Breast epithelium (tissue), 4 donors: ENCODE measurements at places on chromosomes 4 and X.

- DNase-seq: no peak
Observed at GRCh38 chrX:123994730-123995129, 33.2 kb downstream of the STAG2 start.

GRCh38 chr4:187562345-187562744, 433.2 kb upstream of the ZFP42 start:
- no peak for DNase-seq

DNA sequence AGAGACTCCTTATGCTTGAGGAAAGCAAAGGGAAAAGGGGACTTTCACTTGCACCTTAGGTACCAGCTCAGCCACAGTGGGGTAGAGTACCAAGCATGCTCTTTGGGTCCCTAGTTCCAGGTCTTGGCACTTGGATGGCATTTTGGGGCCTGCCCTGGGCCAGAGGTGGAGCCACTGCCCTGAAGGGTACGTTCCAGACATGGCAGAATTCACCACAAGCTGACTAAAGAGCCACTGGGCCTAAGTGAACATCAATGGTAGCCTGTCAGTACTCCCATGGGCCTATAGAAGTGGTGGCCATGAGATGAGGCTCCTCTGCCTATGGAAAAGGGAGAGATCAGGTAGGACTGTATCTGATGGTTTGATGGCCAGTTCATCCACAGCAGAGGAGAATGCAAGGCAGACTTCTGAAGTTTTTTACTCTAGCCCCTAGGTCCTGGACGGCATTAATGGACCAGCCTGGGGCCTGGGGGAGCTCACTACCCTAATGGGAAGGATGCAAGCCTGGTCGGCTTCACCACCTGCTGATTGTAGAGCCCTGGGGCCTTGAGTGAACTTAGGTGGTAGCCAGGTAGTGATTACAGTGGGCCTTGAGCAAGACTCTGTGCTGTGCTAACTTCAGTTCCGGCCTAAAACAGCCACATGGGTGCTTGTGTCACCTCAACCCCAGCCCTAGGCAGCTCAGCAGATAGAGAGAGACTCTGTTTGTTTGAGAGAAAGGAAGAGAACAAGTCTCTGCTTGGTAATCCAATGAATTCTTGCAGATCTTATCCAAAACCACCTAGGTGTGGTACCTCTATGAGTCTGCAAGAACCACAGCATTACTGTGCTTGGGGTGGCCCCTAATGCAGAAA, 19.8 kb upstream of the HSFX4 start:
- no peak for DNase-seq

GRCh38 chr4:19425146-19425545, 826.6 kb upstream of the SLIT2 start:
- no peak for DNase-seq

DNA sequence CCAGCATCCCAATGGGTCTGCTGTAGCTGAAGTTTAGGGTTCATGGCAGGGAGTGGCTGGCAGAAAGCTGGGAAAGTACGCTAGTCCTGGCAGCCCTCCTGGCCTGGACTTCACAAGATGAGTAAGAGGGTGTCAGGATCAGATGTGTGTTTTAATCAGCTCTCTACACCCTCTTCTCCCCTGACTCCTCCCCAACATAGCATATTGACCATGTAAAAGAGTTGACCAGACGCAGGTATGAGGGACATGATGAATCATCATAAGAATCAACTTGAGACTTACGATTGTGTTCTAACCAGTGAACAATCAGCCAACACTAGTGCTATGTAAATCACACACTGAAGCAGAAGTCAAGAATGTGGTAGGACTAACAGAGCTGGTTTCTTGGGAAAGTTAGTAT, 5.3 kb downstream of the SOWAHB start:
- no peak for DNase-seq

DNA sequence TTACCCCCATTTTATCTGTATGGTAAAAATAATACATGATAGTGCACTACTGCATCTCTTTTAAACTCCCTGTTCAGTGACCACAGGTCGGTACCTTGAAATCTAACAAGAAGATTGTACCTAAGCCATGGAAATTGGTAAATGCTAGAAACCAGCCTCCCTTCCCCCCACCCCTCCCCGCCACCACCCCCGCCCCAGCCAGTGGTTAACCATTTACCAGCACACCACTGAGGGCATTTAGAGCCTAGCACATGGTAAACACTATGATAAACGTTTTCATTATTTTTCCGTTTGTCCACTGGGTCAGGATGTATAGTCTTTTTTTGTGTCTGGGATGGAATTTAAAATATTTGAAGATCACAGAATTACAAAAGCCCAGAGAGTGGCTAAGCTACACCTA, 703 bp upstream of the FTSJ1 start:
- no peak for DNase-seq

GRCh38 chr4:103137446-103137827, 37.8 kb upstream of the BDH2 start:
- DNase-seq: no peak

DNA sequence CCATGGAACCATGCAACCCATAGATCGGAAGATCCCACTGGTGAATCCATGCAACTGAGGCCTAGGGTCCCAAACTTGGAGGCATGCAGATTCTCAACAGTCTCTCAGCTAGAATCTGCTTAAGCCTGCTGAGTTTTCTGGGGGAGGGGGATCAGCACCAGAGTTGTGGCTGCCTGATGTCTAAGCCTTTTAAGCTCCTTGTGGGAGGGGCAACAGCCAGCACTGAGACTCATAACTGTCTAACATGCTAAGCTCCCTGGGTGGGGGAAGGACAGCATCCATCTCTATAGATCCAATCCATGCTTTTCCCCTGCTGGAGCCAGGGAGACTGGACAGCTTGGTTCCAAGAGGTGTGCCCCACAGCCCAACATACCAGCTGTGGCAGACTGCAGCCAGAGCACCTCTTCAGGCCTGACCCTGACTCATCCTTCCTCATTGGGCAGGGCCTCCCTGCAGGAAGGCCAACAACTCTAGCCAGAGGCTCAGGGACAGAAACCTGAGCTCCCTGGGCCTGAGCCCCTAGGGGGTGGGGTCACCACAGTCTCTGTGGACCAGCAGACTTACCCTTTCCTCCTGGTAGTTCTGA, 300.1 kb upstream of the SLC7A11 start:
- DNase-seq: no peak

GRCh38 chr4:92182736-92183407, 120.9 kb upstream of the GRID2 start:
- DNase-seq: no peak
